ENCODE measurements at places on chromosomes 5 and 9.

- no peak for ATAC-seq
These were observed 68.7 kb upstream of the CTSL start for GRCh38 chr9:87657190-87657589.

GRCh38 chr5:67182301-67182790 is 14.3 kb downstream of the CD180 start:
- peak; percentile 93 for ATAC-seq

- ATAC-seq: no peak
These were observed 218.4 kb downstream of the MED10 start for GRCh38 chr5:6159832-6160430.

GRCh38 chr5:153099328-153099727 is 391.1 kb upstream of the GRIA1 start:
- ATAC-seq: no peak

GRCh38 chr9:87178302-87178701 is 231.0 kb upstream of the GAS1 start:
- no peak for ATAC-seq

DNA sequence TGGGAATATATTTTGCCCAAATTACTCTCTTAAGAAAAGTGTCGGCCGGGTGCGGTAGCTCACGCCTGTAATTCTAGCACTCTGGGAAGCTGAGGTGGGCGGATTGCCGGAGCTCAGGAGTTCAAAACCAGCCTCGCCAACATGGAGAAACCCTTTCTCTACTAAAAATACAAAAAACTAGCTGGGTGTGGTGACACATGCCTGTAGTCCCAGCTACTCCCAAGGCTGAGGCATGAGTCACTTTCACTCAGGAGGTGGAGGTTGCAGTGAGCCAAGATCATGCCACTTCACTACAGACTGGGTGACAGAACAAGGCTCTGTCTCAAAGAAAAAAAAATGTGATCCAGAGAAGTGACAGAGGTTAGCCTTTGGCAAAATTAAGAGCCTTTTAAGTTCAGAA is 26.4 kb upstream of the TMEM171 start:
- ATAC-seq: no peak

DNA sequence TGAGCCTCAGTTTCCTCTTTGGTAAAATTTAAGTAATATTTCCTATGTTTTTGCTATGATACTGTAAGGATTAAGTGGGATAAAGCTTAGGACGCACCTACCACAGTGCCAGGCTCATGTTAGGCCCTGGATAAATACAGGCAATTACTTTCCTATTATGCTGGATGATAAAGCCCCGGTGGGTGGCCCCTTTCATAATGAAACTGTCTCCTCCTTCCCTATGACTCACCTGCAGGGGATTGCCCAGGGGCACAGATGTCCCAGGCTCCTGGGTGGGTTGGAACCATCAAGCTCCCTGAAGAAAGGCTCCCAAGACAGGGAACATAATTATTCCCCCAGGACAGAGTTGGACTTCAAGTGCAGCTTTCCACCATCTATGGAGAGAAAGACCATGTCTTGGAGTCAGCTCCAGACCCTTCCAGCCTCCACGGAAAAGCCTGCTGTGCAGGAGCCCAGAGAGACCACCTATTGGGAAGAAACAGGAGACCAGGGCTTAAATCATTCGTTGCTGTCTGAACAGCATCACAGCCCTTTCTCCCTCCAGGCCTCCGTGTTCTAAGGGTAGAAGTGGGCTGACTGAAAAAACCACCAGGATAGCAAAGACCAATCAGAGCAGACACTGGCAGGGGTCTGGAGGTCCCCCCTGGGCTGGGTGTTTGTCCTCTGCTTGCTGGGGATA is 43.2 kb upstream of the FOXE1 start:
- ATAC-seq: no peak

DNA sequence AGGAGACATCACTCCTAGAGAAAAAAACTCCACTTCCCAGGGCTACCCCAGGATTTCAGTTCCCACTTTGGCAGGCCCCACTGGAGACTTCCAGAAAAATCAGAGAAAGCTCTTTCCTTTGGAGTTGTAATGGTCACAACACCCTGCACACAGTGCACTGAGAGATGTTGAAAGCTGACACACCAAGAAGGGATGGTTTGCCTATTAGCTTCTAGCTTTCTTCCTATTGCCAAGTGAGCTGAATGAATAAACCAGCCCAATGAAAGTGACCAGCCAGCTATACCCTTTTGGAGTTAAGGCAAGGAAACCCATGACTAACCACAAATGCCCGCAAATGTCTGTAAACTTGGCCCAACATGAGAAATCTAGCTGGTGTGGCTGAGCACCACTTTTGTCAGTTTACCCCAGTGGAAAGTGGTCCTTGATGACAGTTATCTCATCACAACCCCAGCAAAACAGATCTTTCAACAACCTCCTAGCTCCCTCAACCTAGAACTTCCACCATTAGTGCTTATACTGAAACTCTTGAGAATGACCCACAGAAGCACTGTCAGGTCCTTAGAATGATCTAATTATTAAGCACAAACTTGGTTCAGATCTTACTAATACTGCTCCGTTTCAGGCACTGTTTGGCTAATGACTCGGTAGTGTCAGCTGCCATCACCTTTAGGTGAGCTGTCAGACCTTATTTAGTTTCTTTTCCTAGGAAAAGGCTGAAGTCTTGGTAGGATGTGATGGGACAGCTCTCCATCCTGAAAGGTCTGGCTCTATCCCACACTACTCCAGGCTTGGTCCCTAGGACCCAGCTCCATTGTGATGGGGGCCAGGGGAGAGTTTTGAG is 11.2 kb downstream of the IRF1 start:
- peak; percentile 4 for ATAC-seq

DNA sequence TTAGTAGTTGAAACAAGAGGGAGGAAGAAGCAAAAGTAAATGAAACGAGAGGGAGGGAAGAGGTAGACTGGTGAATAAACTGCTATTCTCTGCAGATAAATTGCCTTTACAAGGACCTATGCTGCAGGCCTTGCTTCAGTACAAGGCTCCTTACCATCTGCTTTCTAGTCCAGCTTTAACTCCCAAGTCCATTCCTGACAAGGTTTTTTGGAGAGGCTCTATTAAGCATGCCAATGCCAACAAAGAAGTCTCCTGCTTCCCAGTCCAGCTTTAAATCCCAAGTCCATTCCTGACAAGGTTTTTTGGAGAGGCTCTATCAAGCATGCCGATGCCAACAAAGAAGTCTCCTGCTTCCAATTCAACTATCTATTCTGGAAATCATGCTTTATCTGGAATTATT is 244.9 kb downstream of the GABRB2 start:
- no peak for ATAC-seq

- ATAC-seq: no peak
These were observed 41.5 kb downstream of the HACD4 start for GRCh38 chr9:20989923-20990341.

- no peak for ATAC-seq
These were observed 64.7 kb downstream of the GDA start for GRCh38 chr9:72213906-72214305.

- no peak for ATAC-seq
These were observed 68.2 kb upstream of the APC start for GRCh38 chr5:112669328-112669963.

DNA sequence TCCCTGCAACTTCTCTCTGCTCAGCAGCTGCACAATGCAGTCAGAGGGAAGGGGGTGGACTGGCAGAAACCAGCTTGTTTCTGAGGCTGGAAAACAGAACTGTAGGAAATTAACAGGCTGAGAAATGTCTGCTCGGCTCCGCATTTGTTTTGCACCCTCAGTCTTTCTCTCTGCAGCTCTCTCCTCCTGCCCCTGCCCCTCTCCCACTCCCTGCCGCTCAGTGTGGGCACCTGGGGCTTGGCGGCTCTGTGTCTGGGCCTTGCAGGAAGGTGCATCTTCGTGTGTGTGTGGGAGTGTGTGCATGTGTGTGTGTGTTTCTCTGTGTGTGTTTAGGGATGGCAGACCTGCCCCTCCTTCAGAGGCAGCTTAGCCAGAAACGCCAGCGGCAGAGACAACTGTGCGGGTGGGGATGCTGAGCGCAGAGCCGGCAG is 53.0 kb downstream of the PCDH1 start:
- no peak for ATAC-seq

DNA sequence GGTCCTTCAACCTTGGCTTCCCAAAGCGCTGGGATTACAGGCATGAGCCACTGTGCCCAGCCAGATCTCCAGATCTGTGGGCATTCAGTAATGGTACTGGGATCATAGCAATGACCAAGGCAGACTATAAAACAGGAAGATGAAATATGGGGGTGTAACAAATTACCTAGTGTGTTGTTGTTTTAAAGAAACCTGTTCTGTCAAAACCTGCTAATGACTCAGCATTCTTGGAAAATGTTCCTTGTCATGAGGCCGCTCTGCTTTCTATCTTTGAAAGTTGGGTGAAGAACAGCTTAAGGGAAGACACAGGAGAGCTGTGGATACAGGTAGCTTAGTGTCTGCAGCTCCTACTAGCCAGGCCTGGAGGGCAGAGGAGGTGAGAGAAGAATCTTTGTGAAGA is 19.4 kb downstream of the TARS1 start:
- no peak for ATAC-seq

DNA sequence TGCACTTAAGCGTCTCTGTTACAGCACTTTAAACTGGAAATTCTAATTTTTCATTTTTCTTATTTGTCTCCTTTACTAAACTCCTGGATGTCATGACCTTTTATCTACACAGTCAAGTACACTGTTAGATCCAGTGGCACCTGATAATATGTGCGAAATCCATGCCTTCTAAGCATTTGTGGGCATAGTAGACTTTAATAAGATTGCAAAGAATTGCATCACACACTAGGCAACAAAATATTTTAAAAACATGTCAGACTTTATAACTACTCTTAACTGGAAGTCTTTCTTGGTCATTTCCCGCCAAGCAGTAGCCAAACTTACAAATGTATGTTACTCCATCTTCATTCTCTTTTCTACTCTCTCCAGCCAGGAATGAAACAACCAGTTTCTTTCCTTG is 5.0 kb upstream of the SPINK1 start:
- no peak for ATAC-seq

GRCh38 chr9:90834828-90835595 is 33.4 kb downstream of the SYK start:
- peak; percentile 85 for ATAC-seq

DNA sequence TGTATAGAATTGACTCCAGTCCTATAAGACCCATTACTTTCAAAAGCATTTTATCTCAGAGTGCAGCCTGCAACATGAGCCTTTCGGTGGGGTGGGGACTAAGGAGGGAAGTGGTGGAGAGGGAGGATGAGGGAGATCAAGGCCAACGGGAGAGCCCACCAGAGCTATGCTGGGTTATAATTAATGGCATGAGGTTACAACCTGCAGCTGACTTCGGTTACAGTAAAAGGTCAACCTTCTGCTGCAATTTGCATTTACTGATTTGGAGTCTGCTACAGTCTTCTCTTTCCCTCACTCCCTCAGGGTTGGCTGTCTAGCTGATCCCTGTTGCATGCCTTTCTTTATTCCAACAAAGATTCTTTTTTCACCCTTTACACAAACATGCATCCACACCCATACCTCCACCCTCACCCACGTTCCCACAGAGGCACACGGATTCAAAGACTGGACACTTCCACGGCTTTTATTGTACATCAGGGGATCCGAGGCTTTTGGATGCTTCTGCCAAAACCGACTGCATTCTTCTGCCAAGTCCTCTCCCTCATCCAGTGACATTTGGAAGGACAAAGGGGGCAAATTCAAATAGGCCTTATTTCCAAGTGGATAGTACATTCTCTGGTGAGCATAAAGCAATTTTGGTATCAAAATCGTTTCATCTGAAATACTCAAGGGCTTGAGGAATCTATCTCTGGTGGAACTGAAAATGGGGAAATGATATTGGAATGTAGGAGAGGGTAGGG is 381.2 kb downstream of the NFIB start:
- ATAC-seq: no peak

- ATAC-seq: no peak
These were observed 631 bp downstream of the CFAP77 start for GRCh38 chr9:132410642-132411041.

GRCh38 chr9:27750566-27750965 is 177.3 kb upstream of the C9orf72 start:
- no peak for ATAC-seq

- ATAC-seq: no peak
These were observed 73.9 kb downstream of the KLF9 start for GRCh38 chr9:70340572-70340971.

- ATAC-seq: no peak
These were observed 501.7 kb downstream of the ARHGEF28 start for GRCh38 chr5:74127381-74128320.

GRCh38 chr9:130472184-130472705 is 27.5 kb downstream of the ASS1 start:
- peak; percentile 3 for ATAC-seq

DNA sequence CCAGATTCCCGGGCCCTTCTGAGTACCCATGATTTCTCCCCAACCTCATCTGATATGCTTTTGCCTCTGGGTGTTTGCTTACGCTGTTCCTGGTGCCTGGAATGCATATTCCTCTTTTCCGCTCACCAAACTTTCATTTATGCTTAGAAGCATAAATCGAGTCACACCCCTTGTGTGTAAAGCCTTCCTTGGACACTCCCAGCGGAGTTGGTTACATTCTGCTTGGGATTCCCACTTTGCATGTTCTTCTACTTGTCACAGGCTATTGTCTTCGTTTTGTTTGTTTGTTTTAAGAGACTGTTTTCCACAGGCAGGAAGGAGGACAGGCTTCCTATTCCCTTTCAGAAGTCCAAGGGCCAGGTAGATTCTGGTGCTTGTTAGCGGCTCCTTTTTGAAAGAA is 76.5 kb downstream of the SEC61B start:
- ATAC-seq: no peak

DNA sequence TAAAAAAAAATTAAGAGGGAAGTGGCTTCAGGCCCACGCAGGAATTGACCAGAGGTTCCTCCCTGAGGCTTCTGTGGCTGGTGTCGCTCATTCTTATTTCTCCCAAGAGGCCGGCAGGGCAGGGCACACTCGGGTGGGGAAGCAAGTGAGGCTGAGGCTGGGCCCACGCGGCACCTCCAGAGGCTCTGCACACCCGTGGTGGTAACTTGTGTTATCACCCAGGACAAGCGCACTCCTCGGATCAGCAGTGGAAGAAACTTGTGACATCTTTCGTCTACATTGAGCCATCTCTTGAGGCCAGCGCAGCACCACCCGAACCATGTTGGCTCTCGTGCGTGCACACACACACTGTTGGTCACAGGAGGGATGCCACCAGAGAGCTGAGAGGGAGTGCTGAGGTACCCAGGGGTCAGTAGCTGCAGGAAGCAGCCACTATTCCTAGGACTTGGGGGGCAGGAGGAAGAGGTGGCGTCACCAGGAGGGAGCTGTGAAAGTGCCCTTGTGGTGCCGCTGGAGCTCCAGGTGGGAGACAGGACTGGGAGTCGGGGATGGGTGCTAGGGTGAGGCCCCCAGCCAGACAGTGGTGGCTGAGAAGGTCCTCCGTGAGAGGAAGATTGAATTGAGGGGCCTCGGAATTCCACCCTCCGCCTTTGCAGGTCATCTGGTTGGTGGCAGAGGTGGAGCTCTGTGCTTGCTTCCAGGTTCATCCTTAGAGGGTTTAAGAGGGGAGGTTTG is 6.4 kb downstream of the NDUFS6 start:
- no peak for ATAC-seq

DNA sequence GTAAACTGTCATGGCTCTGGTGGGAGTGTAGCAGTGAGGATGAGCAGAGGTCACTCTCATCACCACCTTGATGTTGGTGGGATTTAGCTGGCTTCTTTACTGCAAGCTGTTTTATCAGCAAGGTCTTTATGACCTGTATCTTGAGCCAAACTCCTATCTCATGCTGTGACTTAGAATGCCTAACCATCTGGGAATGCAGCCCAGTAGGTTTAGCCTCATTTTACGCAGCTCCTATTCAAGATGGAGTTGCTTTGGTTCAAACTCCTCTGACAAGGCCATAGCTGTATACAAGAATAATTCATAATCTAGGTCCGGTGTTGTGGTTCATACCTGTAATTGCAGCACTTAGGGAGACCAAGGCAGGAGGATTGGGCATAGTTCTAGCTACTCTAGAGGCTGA is 85.1 kb downstream of the ARRDC3 start:
- ATAC-seq: no peak

Data from motor neuron (in vitro differentiated cells).